ENCODE measurements at places on chromosomes 7 and 10. TPM values are rescaled to one million over a fixed set of nuclear protein-coding genes. Genes with fewer than 3 reads are reported as not detected.
A peak's percentile ranks its signal among the peaks of the same experiment; 100 is the strongest.

BTBD16 gene
- total RNA-seq = 0.27 TPM

FOXI2 gene
- total RNA-seq = not detected

ERVW-1 gene
- not detected for total RNA-seq

- no peaks in the 10 kb centered on the region for H3K36me3 ChIP-seq
- no peaks in the 10 kb centered on the region for H3K27me3 ChIP-seq
- no peak overlapping the region for H3K27ac ChIP-seq
- peaks cover 10% of the 10 kb centered on the region for H3K4me1 ChIP-seq
- H3K4me3 ChIP-seq = no peak overlapping the region
- DNase-seq = no peak
Observed at GRCh38 chr10:109960682-109961081, 37.4 kb upstream of the XPNPEP1 start.

GRCh38 chr10:75269605-75270004, 33.8 kb upstream of the COMTD1 start:
- H3K27me3 ChIP-seq = no peaks in the 10 kb centered on the region
- no peak overlapping the region for H3K27ac ChIP-seq
- H3K4me3 ChIP-seq = no peak overlapping the region

DNA sequence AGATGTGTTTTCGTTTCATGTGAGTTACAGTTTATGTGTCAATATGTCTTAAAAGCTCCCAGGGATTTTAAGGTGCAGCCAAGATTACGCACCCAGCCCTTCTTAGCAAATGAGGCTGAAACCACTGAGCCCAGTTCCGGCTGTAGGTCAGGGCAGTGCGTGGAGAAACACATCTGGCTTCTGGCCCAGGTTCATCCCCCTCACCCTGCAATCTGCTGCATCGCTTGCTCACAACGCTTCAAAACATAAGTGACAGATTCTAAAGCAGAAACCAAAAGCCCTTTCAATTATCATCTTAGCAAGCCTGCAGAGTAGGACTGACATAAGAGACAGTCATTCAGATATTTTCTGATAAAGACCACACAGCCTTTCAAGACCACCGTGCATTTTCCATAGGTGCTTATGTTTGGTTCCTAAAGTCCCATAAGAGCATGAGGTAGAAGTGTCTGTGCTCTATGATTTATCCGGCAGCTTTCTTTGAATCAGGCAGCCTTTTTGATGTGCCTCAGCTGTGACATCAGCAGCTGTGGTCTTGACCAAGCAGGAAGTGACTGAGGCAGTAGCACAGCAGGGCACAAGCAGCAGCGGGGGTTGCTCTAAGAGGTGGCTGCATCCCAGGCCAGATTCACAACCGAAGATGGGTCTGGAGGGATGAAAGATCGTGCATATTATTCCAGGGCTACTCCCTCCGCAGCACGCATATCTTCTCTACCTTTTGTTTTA, 72.1 kb upstream of the LYZL2 start:
- H3K27me3 ChIP-seq = no peaks in the 10 kb centered on the region
- H3K36me3 ChIP-seq = no peaks in the 10 kb centered on the region
- no peak for DNase-seq
- no peak overlapping the region for H3K27ac ChIP-seq

GRCh38 chr7:73905360-73905759, 44.4 kb downstream of the TMEM270 start:
- no peaks in the 10 kb centered on the region for H3K4me1 ChIP-seq
- no peak for DNase-seq
- no peaks in the 10 kb centered on the region for H3K27me3 ChIP-seq
- no peak overlapping the region for H3K4me3 ChIP-seq

DNA sequence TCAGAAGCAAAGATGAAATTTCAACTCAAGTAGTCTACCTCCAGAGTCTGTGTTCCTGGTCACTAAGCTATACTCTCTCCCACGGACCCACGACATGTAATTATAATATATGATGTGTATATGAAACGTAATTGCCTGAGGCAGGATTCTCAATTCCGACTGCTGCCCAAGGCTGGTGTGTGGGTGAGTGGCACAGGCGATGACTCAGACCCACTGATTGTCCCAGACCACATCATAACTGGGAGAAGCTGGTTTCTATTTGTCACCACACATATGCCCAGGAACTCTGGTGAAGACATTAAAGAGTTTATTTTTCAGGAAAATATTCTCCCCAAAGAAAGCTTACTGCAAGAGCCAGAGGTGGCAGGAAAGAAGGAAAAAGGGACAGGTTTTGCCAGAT, 219.3 kb downstream of the JAZF1 start:
- H3K4me3 ChIP-seq = peak overlapping the region; percentile 23
- no peaks in the 10 kb centered on the region for H3K36me3 ChIP-seq
- peaks cover 20% of the 10 kb centered on the region for H3K4me1 ChIP-seq
- DNase-seq = peak; percentile 54
- H3K27ac ChIP-seq = no peak overlapping the region
- no peaks in the 10 kb centered on the region for H3K27me3 ChIP-seq

DNA sequence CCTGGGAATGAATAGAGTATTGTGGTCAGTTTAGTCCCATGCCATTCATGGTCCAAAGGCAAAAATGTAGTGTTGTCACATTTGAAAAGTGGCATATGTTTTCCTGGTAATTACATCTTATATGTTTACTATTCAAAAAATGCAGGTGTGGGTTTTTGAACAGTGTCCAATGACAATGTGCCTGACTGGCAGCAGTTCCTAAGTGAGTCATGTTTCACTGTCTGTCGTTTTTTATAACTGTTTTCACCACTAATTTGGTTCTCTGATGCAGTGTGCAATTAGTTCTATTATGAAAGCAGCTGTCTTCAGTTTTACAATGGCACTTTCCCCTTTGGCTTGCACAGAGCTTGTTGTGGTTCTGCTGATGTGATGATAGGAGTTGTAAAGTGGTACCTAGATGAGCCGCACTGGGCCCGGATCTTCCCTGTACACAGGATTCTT, 162.3 kb downstream of the SEM1 start:
- no peaks in the 10 kb centered on the region for H3K4me1 ChIP-seq
- H3K27ac ChIP-seq = no peak overlapping the region
- no peak for DNase-seq
- H3K36me3 ChIP-seq = no peaks in the 10 kb centered on the region
- H3K27me3 ChIP-seq = peaks cover 26% of the 10 kb centered on the region

DNA sequence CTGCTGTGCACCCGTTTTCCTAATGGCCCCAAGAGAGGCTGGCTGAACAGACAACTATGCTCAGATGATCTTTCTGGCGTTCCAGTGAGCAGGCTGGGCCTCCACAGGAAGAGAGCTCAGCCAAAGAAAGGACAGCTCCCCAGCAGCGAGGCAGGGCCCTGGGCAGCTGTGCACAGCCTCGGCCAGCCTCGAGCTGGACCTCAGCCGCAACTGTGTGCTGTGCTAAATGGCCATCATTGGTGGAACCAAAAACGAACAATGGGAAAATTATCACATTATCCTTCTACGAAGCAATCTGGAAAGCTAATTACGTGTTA, 97.5 kb downstream of the CTBP2 start:
- H3K27ac ChIP-seq = no peak overlapping the region
- no peak for DNase-seq
- no peak overlapping the region for H3K4me3 ChIP-seq
- no peaks in the 10 kb centered on the region for H3K36me3 ChIP-seq

DNA sequence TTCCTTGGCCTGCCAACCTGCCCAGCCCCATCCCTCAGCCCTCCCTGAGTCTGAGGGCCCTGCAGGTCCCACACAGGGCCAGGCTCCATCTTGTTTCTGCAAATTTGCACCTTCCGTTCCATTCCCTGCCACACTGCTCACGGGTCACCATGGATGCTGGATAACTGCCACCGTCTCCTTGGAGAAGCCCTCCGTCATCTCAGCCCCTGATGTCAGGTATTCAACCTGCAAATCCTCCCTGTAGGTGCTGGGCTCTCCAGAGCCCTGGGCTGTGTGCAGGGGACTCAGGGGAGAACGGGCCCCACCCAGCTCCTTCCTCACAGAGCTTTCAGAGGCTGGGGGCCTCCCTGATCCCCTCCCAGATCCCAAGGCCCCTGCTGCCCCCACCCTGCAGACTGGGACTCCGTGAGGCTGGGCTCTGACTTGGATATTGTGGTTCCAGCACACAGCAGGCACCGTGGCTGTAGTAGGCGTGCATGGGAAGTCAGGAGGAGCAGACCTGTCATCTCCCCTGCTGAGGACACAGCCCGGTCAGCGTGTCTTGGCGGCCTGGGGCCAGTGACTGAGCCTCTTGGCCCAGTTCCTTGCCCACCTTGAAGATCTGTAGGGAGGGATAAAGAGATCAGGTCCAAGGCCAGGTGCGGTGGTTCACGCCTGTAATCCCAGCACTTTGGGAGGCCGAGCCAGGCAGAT, 121.7 kb upstream of the TNRC18 start:
- H3K4me3 ChIP-seq = no peak overlapping the region
- H3K4me1 ChIP-seq = peaks cover 23% of the 10 kb centered on the region
- no peaks in the 10 kb centered on the region for H3K27me3 ChIP-seq

DNA sequence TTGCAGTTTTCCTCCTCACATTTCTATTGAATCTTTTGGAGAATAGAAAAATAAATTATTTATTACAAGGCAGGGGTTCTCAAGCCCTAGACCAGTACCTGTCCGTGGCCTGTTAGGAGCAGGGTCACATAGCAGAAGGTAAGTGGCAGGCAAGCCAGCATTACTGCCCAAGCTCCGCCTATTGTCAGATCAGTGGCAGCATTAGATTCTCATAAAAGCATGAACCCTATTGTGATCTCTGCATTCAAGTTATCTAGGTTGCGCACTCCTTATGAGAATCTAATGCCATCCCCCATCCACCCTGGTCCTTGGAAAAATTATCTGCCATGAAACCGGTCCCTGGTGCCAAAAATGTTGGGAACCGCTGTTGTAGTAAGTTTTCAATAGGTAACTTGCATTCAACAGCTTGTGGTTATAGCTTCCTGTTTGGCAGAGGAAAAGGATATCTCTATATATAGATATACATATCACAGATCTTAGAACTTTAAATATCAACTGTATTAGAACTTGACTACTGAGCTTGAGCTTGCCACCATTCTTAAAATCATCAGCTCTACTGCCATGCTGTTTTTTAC, 165.1 kb downstream of the AHR start:
- H3K36me3 ChIP-seq = no peaks in the 10 kb centered on the region
- no peaks in the 10 kb centered on the region for H3K27me3 ChIP-seq
- H3K4me3 ChIP-seq = no peak overlapping the region

- DNase-seq = no peak
- no peak overlapping the region for H3K27ac ChIP-seq
- H3K27me3 ChIP-seq = no peaks in the 10 kb centered on the region
- peaks cover 5% of the 10 kb centered on the region for H3K4me1 ChIP-seq
- no peak overlapping the region for H3K4me3 ChIP-seq
- no peaks in the 10 kb centered on the region for H3K36me3 ChIP-seq
Observed at GRCh38 chr10:102675666-102676533, 31.6 kb downstream of the TRIM8 start.

GRCh38 chr7:16660702-16661464, 14.9 kb downstream of the BZW2 start:
- H3K27ac ChIP-seq = peak overlapping the region; percentile 43
- H3K27me3 ChIP-seq = no peaks in the 10 kb centered on the region
- no peak overlapping the region for H3K4me3 ChIP-seq
- no peak for DNase-seq
- H3K4me1 ChIP-seq = peaks cover 33% of the 10 kb centered on the region
- no peaks in the 10 kb centered on the region for H3K36me3 ChIP-seq

DNA sequence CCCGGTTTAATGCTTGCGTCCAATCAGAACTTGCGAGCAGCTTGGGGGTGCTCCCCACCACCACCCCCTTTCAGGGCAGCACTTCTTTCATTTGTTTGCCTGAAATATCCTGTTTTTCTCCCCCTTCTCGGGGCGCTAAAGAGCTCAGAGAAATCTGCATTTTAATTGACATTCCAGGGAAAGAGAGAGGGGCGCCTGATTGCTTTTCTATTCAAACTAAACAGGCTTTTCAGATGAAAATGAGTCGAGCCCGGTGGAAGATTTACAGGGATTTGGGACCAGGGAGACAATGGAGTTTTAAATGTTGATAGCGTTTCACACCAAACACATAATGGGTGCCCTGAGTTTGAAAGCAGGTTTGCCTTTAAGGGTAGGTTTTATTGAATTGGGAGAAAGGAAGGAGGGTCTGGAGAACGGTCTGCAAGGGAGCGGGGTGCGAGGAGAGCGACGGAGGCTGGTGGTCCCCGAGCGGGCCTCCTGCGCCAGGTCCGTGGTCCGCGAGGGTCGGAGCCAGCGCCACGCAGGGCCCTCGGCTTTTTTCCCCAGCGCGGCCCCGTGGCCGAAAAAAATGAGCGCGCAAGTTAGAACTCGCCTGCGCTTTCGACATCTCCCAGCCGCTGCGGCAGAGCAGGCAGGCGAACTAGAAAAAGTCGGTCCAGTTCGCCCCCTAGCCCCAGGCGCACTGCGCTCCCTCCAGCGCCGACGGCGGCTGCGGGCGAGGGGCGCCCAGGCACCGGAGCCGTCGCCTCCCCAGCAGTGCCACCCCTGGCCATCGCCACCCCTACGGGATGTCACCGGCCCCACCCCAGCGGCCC, 1.3 kb downstream of the FGFR2 start:
- peaks cover 17% of the 10 kb centered on the region for H3K4me1 ChIP-seq
- no peaks in the 10 kb centered on the region for H3K27me3 ChIP-seq
- peak overlapping the region; percentile 78 for H3K4me3 ChIP-seq
- no peaks in the 10 kb centered on the region for H3K36me3 ChIP-seq
- no peak for DNase-seq
- no peak overlapping the region for H3K27ac ChIP-seq

GRCh38 chr7:16904076-16904475, 22.3 kb upstream of the AGR3 start:
- no peak overlapping the region for H3K27ac ChIP-seq
- no peaks in the 10 kb centered on the region for H3K36me3 ChIP-seq
- DNase-seq = no peak
- no peaks in the 10 kb centered on the region for H3K27me3 ChIP-seq

Data from HCT116 (cell line).